ENCODE measurements at places on chromosomes 16 and 17.

DNA sequence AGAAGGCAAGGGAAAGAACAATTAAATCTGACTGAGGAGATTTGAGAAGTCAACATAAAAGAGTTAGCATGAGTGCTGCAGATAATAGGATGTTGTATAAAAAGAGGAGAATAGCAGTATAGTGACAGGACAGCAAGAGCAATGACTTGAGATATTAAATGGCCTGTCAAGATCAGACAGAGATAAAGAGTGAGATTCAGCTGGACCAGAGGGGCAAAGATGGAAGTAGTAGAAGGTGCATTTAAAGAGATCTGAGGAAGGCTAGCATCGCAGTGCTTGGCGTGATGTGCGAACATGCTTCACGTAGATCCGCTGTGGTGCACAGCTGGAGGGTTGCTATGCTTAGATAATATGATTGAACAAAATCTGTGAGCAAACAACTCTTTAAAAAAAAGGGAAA, 1422.6 kb upstream of the CDH8 start:
- DNase-seq: no peak

DNA sequence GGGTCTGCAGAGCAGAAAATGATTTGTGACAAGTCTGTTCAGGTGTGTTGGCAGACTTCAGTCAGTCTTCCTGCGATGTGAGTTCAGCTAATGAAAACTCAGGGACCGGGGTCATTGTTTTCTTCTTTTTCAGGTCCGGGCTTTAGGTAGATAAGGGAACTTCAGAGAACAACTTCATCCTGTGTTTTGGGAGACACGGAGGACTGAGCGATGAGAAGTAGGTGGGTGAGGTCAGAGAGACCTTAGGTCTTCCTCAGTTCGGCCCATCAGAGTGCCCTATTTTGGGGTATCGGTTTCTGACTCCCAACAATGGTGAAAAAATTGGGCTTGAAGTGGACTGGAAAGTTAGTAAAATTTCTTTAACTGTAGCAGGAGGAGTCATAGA, 88.9 kb upstream of the ATF7IP2 start:
- DNase-seq: no peak

DNA sequence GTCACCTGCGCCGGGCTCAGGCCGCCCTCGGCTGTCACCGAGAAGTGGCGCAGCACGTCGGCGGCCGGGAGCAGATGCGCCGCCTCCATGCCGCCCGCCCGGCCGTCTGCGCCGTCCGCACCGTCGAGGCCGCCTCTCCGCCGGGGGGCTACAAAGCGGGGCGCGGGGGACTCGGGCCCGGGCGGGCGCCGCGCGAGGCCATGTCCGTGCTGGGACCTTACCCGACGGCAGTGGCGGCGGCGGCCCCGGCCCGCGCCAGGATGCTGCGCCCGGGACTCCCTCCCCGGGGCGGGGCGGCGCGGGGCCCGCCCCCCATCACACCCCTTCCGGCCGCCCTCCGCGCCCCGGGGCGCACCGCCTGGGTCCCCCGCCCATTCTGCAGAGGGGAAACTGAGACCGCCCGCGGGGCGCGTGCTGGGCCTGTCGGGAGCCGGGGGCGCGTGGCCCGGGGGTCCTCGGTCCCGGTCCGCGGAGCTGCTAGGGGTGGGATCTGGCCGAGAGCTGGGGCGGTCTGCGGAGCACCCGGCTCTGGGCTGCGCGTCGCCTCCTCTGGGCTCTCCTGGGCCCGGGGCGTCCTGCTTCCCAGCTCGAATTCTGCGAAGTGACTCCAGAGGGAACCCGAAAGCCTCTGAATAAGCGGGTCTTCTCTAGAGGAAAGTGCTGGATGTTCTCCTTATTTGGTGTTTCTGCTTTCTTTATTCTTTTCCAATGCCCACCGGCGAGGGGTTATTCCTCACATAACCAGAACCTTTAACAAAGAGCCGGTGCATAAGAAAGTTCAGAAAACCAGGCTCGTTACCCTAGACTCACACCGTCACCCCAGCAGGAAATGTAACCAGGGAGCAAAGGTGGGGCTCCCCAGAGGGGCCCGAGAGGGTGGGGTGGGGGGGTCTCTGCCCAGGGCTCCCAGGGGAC, at the start of gene ATP2A3:
Gene ATP2A3, minus strand, starts transcription at position 235 of the 915 bp plus-strand sequence. Its CDS starts 146 bp downstream, at position 89.
- DNase-seq: peak; percentile 54

GRCh38 chr16:8951447-8952280, 12.0 kb downstream of the USP7 start:
- DNase-seq: no peak

GRCh38 chr16:77715145-77715544, 7.2 kb upstream of the NUDT7 start:
- DNase-seq: no peak

DNA sequence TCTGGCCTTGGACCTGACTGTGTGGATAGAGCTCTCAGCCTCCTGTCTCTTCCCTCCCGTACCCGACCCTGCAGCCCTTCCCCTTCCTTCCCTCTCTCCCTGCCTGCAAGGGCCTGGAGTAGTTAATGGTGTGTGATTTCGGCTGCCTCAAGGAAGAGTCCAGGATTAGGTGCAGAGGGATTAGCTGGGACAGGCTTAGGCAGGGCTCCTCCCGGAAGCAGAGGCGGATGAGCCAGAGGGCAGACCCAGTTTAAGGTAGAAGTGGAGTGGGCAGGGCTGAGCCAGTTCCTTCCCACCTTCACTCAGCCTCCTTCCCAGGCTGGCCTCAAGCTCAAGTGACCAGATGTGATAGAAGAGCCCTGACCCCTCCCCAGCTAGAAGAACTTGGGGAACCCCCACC, 16.8 kb downstream of the GUCY2D start:
- no peak for DNase-seq

GRCh38 chr17:55272711-55273578, 8.2 kb downstream of the HLF start:
- no peak for DNase-seq

DNA sequence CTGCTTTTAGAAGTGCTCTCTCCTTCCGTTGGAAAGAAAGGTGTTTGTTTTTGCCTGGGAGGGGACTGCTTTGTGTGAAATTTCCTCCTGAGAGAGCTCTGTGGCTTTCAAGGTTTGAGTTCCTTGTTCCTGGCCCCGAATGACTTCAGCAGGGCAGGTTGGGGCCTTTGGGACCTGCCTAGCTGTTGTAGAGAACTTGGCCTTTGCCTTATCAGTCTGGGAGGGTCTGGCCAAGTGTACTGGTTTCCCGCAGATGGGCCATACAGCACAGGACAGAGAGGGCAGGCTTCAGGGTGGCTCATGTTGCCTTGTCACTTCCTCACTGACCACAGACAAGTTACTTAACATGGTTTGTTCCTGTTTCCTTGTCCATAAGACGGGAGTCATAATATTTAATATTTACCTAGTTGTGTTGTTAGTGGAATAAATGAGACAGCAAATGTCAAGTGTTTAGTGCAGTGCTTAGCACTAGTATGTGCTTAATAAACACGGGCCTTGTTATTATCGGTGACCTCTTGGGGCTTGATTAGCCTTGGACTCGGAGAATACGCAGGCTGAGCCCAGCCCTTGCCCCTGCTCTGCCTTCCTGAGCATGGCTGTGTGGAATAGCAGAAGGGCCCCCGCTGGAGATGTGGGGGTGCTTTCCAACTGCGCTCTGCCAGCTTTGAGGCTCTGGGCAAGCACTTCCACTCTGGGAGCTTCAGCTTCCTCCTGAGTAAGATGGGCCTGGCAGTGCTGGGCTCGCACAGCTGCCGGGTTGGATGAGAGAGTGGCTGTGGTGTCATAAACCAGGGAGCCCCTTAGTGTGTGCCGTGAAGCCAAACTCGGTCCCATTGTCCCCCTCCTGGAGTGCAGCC, 6.6 kb downstream of the PRSS8 start:
- DNase-seq: no peak

GRCh38 chr16:7031031-7031430, 301.6 kb upstream of the RBFOX1 start:
- DNase-seq: no peak
